Fibroblast of lung (primary cell): ENCODE measurements at places on chromosomes 1 and 21.

DNA sequence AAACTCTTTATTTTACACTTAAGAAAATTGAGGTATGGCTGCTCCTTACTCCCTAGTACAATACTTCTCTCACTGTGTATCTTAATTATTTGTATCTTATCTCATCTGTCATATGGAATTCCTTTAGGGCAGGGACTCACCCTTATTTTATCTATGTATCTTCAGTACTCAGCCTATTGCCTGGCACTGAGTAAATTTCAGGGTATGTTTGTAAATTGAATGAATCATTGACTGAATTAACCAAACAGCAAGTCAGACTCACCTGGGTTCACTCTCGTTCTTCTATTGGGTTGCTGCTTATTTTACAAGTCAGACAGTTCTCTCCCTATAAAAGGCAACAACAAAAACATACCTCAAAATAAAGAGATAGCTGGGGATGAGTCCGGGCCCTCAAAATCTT is 63.8 kb downstream of the LAMC1 start:
- no peak for DNase-seq

- DNase-seq = no peak
Measured at GRCh38 chr1:70892930-70893329, 154.7 kb downstream of the PTGER3 start.

- no peak for DNase-seq
Measured at GRCh38 chr1:58158016-58158415, 388.5 kb downstream of the OMA1 start.

DNA sequence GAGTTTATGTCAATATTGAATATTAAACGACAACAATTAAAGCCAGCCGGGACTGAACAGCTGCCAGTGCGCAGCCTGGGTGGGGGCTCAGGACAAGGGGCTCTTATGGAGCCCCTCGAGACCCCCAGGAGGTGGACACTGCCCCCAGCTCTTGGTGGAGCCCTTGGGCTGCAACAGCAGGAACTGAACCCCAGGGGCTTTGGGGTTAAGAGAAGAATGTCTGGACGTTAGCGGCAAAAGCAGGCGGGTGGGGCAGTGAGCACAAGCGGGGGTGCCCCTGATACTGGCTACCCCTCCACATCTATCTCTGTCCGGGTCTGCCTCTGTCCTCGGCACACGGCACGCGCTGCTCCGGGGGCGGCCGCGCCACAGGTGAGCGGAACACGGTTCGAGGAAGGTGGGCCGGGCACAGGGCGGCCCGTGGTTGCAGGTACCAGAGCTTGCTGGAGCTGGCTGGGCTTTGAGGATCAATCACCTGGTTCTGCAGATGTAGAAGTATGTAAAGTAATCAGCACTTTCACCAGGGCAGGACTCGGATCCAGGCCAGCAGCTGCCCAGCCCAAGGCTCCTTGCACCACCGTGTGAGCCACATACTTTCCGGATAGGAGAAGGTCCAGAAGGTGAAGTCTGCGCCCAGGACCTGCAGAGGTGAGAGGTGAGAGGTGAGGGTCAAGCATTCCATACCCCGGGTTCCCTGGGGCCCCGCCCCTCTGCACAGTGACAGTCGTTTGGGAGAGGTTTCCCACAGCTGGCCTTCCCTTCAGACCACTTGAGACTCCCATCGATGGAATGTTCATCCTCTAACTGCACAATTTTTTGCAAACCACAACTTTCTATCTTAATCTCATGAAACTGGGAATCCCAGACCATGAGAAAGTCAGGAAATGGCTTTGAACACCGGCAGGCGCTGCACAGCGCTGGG is 12.4 kb upstream of the POFUT2 start:
- DNase-seq = peak; percentile 53

- no peak for DNase-seq
Measured at GRCh38 chr1:1331068-1331965, at the start of gene TAS1R3. Gene TAS1R3, plus strand, starts transcription at chr1:1331280. Its CDS starts 66 bp downstream, at chr1:1331346.

- no peak for DNase-seq
Measured at GRCh38 chr1:164225011-164225410, 334.0 kb upstream of the PBX1 start.

DNA sequence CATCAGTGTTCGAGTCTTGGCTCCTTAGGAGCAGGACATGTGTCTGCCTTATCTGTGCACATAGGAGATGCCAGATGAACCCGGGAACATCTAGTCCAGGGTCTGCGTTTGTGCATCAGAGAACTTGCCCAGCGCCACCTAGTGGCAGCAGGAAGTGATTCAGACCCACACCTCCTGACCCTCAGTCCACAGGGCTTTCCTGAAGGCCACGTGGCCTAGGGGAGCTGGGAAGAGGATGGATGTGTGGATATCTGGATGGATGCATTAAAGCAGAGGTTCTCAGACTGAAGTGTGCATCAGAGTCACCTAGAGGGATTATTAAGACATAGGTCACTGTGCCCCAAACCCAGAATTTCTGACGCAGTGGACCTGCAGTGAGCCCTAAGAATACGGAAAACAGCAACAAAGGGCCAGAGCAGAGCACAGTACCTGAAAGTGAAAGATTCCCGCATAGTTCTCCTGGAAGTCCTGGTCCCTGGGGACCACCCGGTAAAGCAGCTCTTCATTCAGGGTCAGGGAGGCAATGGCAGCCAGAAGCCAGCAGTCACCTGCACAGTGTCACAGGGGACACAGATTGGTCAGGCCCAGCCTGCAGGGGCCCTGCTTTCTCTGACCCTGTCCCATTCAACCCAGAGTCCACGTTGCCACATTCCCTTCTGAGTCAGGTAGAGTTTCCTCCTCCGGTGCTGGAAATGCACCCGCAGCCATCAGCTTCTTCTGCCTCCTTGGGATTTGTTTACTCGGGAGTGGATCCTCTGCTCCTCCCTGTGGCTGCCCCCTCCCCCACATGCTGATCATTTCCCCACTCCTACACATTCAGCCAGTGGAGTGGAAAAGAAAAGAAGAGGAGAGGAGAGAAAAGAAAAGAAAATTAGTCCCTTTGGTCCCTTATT is 37.0 kb downstream of the CAPN8 start:
- peak; percentile 7 for DNase-seq

GRCh38 chr1:233281711-233282581 is 13.6 kb downstream of the PCNX2 start:
- DNase-seq = peak; percentile 51

GRCh38 chr1:235860829-235861228 is 5.9 kb downstream of the LYST start:
- no peak for DNase-seq

DNA sequence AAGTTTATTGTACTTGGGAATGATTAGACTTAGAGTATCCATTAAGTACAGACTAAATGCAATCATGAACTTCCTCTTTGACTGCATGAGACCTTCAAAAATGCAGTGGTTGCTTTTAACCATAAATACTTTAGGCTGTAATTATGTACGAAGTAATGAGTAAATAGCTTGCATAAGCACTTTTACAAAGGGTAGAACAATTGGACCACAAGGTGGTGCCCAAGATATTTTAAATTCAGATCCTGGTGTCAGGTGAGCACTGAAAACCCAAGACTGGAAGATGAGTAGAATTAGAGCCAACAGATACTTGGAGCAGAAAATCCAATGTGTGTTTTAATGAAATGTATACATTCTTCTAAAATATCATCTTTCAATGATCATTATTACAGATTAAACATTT is 43.4 kb upstream of the RHOU start:
- DNase-seq = peak; percentile 21

DNA sequence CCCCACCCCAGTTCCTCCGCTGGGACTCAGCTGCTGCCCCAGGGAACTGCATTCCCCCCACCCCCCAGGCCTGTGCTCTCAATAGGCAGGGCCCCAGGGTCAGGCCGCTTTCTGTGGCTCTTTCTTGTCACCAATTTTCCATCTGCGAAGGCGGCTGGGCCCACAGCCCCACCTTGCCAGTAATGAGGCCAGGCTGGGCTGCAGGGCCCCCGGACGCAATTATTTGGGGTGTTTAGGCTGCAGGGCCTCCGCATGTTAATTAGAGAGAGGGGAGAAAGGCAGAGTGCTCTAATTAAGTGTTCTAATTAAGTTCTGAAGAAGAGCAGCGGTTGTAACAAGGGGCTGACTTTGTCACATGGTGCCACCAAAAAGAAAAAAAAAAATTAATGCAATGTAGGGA is 71.8 kb downstream of the EPHB2 start:
- DNase-seq = no peak

DNA sequence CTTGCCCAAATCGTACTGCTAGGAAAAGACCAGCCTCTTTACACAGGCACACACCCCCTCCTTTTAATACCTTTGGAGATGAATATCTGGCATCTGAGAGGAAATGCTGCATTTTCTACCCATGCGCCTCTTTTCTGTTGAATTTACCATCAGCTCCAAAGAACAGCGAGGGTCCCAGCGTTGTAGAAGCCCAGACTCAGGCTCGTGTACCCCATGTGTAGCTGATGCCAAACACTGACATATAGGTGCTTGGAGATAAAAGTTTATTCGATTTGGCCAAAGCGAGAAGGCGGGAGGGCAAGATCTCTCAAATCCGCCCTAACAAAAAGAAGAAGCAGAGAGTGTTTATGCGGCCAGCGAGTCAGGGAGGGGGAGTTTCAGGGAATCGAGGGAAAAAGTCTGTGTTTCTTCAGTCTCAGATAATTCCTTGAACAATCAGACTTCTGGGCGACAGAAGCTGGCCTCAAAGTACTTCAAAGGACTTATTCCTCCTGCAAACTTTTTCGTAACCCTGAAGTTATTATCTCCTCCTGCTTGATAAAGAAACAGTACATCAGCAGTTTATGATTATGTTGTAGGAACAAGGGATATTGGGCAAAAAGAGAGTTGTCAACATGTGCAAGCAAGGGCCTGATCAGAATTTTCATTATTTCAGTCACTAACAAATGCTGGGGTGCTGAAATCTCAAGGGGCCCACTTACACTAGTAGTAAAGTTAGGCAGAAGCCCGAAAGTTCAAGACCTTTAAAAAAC is 642 bp upstream of the CREG1 start:
- DNase-seq = no peak

GRCh38 chr1:88787023-88787903 is 103.2 kb downstream of the PKN2 start:
- DNase-seq = no peak

DNA sequence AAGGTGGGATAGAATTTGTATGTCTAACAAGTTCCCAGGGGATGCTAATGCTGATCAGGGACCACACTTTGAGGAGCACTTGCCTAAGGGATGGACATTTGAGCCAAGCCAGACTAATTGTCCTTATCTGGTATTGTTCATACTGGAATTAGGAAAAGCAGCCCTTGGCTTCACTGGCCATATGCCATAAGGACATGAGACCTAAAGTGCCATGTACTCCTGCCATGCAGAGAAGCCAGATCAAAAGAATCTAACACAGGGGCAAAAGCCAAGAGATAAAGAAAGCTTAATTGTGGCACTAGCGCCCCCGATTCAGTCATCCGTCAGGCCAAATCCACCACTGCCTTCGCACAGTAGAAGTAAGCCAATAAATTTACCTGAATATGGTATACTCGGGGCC is 45.7 kb downstream of the RNF11 start:
- no peak for DNase-seq

GRCh38 chr1:222522105-222522915 is 25.6 kb downstream of the HHIPL2 start:
- no peak for DNase-seq

GRCh38 chr1:46413596-46413985 is 19.5 kb downstream of the FAAH start:
- DNase-seq = no peak

GRCh38 chr1:214417545-214418210 is 133.7 kb downstream of the PTPN14 start:
- no peak for DNase-seq

- peak; percentile 55 for DNase-seq
Measured at GRCh38 chr1:167599957-167600581, 30.0 kb upstream of the RCSD1 start.
